K562 (cell line): ENCODE measurements at places on chromosomes 16 and 17. TPM values are rescaled to one million over a fixed set of nuclear protein-coding genes. Genes with fewer than 3 reads are reported as not detected.

DNA sequence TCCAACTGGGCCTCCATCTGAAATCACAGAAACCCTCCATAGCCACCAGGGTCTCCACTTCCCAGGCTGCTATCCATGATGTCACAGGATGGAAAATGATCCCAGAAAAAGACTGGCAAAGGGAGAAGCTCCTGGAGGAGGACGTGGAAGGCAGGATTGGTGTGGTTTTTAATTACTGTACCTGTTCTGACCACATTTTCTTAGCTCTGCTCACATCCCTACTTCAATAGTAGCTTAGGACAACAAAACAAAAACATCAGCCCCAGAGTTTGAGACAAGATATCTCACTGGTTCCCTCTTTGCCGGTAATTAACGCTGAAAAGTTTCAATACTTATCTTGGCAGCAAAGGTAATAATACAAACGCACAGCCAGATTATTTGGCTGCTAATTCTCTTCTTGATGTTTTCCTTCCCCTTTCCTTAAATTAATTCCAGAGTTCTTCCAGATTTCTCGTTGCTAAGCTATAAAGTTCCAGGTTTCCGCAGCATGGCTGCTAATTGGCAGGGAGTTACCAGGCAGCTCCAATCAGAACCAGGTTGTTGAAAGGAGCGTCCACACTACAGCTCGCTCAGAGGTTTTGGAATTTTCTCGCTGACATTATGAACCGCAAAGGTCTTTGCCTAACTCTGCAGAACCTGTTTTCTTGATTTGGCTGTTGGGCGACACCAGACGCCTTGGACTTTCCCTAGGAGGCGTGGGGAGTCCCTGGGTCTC is 263.4 kb downstream of the MRTFB start:
- no peaks in the 10 kb centered on the region for H3K4me1 ChIP-seq
- no peak overlapping the region for H3K27ac ChIP-seq
- H3K4me3 ChIP-seq: no peak overlapping the region
- no peaks in the 10 kb centered on the region for H3K36me3 ChIP-seq
- no peaks in the 10 kb centered on the region; the same call in 2 of the 3 replicates for H3K27me3 ChIP-seq

- no peak for DNase-seq
- peaks cover 57% of the 10 kb centered on the region for H3K27me3 ChIP-seq
- H3K27ac ChIP-seq: no peak overlapping the region
- H3K4me3 ChIP-seq: no peak overlapping the region
Observed at GRCh38 chr17:901191-901950, 78.2 kb downstream of the NXN start.

C17orf67 gene
- 1.6 and 1.7 TPM in 2 replicates for total RNA-seq

STH gene
- total RNA-seq: not detected in 2 replicates

LRRC45 gene
- 16.6 and 19.1 TPM in 2 replicates for total RNA-seq

GLOD4 gene
- 55.2 and 64.9 TPM in 2 replicates for total RNA-seq

SNAI3 gene
- total RNA-seq: 2.5 and 3.1 TPM in 2 replicates
